ENCODE measurements at places on chromosomes 2 and 18. TPM values are rescaled to one million over a fixed set of nuclear protein-coding genes. Genes with fewer than 3 reads are reported as not detected.

LAMA3 gene
- total RNA-seq, result 3.8 TPM

GREB1L gene
- total RNA-seq, result 0.30 TPM

SERTAD2 gene
- 20.7 TPM for total RNA-seq

MRPS9 gene
- total RNA-seq, result 19.0 TPM

PID1 gene
- 50.2 TPM for total RNA-seq

POTEJ gene
- total RNA-seq, result not detected

TMEFF2 gene
- 5.6 TPM for total RNA-seq

TUBA4B gene
- not detected for total RNA-seq

WDR54 gene
- total RNA-seq, result 48.3 TPM

CXCR1 gene
- not detected for total RNA-seq

EVX2 gene
- total RNA-seq, result not detected

PROC gene
- total RNA-seq, result not detected

NR4A2 gene
- 0.30 TPM for total RNA-seq

BBS5 gene
- 4.5 TPM for total RNA-seq

TRAK2 gene
- 43.9 TPM for total RNA-seq

MYO5B gene
- total RNA-seq, result not detected

SLC66A2 gene
- 33.7 TPM for total RNA-seq

POTEI gene
- not detected for total RNA-seq

GREB1 gene
- 0.83 TPM for total RNA-seq

DYTN gene
- total RNA-seq, result not detected
